Right ventricle myocardium inferior (tissue), 1 donor: ENCODE measurements at places on chromosomes 6 and 20.

DNA sequence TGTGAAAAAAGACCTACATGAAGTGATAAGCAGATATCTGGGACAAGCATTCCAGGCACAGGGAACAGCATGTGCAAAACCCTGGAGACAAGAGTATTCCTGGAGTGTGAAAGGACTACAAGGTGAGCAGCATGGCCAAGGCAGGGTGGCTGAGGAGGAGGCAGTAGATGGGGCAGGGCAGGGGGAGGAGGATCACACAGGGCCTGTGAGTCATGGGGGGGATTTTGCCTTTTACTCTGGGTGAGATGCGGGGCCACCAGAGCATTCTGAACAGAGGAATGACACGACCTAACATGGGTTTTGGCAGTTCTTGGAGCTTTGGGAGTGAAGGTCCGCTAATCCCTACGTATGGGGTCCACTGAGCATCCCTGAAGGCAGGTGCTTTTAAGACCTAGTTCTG lies 69.8 kb upstream of the CCN6 start:
- DNase-seq: no peak

DNA sequence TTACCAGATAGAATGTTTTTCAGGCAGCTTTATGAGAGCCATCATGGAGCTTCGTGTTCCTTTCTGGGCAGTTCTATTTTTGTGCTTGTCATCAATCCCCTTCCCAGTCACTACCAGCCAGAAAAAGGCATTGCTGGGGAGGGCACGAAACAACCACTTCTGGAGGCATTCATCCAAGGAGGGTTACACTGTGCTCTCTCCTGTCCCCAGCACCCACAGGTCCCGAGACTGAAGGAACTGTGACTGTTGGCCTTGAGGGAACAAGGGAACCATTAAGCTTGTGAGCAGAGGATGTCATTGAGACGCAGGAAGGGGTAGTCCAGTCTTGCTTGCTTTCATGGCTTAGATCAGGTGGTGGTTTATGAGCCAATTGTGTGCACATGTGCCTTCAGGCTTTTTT lies 20.1 kb upstream of the ENPP5 start:
- DNase-seq: no peak

DNA sequence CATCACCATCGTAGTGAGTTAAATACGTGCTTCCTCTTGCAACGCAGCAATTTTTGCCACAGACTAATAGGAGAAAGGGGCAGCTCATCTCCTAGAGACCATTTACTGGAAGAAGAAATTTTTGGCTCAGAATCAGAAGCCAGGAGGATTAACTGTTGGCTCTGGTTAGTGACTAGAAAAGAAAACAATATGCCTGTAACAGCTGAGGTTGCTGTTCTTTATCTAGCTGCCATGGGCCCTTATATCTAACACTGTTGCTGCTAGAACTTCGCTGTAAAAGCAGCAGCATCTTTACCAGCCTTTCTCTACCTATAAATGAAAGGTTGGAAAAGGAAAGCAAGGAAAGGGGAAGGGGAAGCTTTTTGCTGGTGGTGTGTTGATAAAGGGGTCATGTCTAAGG lies 65.9 kb downstream of the FAM135A start:
- DNase-seq: no peak

DNA sequence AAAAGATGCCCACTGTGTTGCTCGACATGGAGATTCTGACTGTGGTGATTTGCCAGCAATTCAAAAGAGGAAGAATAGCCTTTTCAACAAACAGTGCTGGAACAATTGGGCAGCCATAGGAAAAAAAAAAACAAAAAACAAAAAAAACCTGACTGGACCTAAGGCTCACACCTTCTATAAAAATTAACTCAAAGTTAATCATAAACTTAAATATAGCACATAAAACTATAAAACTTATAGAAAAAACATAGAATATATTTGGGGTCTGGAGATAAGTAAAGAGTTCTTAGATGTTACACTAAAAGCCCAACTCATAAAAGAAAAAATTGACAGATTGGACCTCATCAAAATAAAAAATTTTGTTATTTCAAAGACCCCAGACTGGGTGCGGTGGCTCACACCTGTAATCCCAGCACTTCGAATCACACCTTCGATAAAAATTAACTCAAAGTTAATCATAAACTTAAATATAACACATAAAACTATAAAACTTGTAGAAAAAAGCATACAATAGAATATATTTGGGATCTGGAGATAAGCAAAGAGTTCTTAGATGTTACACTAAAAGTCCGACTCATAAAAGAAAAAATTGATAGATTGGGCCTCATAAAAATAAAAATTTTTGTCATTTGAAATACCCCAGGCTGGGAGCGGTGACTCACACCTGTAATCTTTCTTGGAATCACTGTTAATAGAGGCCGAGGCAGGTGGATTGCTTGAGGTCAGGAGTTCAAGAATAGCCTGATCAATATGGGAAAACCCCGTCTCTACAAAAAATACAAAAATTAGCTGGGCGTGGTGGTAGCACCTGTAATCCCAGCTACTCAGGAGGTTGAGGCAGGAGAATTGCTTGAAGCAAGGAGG lies 115.6 kb upstream of the FAM83B start:
- DNase-seq: no peak

GRCh38 chr20:15951658-15952057 lies 621.6 kb downstream of the KIF16B start:
- DNase-seq: no peak

GRCh38 chr6:137995371-137995770 lies 111.8 kb downstream of the PERP start:
- no peak for DNase-seq

DNA sequence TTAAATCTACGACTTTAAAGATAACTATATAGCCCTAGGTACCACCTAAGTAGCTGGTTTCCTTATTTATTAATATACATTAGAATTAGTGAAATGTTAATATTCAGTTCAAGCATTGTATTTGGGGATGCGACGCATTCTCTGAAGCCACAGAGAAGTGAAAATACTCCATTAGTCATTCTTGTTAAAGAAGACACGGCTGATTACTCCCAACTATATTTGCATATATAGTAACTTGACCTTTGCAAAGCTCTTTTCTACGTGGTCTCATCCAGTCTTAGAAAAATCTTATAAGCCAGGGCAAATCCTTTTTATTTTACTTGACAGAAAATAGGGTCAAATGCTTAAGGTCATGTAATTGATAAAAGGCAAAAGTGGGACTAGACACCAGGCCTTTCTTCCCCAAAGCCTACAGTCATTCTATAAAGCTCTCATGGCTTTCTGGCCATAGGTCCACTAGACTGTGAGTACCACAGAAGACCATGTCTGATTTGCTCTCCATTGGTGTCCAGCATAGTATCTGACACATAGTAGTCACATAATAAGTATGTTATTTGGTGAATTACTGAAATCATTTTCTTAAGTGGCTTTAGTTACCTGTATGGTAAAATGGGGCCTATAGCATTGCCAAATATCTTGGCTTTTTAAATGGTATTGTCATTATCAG lies 11.3 kb downstream of the ZHX3 start:
- DNase-seq: no peak

- DNase-seq: no peak
Observed at GRCh38 chr6:151209071-151209831, 30.5 kb upstream of the AKAP12 start.

DNA sequence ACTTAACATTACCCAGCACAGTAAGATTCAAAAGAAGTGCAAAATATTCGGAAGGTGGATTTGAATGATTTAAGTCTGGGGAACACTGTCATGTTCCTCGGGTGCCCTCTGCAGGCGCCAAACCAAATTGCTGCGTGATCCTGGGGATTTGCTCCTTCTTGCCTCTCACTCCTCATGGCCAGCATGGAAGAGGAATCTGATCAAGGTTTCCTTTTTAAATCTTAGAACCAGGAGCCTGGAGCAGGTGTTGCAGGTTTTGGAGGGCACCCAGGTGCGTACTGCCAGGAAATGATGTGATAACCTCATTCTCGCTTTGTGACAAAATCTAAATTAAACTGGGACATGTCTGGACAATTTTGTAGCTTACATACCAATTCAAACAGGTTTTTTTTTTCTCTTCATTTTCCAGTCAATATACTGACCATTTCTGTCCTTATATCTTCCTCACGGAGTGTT lies 8.1 kb upstream of the PFDN4 start:
- DNase-seq: peak; percentile 82

- no peak for DNase-seq
Observed at GRCh38 chr6:27135087-27135657, 112.3 kb upstream of the PRSS16 start.

DNA sequence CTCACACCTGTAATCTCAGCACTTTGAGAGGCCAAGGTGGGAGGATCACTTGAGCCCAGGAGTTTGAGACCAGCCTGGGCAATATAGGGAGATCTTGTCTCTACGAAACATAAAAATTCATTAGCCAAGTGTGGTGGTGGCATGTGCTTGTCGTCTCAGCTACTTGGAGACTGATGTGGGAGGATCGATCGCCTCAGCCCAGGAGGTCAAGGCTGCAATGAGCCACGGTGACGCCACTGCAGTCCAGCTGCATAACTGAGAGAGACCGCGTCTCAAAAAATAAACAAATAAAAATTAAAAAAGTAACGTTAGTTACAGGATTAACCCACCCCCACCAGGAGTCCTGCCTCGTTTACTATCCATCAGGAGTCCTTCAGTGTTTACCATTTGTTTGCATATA lies 345.1 kb downstream of the BTBD3 start:
- no peak for DNase-seq

DNA sequence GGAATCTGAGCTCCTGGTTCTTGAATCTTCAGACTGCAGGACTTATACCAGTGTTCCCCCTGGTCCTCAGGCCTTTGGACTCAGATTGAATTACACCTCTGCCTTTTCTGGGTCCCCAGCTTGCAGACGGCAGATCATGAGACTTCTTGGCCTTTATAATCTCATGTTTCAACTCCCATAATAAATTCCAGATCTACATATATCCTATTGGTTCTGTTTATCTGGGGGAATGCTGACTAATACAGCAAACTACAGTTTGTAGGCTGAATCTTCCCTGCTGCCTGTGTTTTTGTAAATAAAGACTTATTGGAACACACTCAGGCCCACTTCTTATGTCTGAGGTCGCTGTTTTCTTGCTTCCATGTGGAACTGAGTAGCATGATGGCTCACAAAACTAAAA lies 184.7 kb downstream of the HDGFL1 start:
- DNase-seq: no peak
